Endothelial cell of umbilical vein (primary cell): ENCODE measurements at places on chromosomes 16 and 17. TPM values are rescaled to one million over a fixed set of nuclear protein-coding genes. Genes with fewer than 3 reads are reported as not detected.

DNA sequence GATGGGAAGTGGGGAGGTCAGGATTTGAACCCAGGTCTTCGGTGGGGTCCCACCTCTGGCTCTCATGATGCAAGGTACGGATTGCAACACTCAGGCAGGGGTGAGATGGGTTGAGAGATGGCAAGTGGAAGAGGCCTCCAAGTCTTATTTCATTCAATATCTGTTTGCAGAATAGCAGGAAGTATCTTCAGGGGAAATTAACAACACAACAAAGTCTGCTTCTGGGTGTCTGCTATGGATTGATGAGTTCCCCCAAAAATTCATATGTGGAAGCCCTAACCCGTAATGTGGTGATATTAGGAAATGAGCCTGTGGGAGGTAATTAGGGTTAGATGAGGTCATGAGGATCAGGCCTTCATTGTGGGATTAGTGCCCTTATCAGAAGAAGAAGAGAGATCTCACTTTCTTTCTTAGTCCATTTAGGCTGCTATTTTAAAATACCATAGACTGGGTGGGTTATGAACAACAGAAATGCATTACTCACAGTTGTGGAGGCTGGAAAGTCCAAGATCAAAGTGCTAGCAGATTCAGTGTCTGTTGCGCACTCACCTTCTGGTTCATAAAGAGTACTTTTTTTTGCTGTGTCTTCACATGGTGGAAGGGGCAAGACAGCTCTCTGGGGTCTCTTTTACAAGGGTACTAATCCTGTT lies 4.4 kb upstream of the CD300H start:
- DNase-seq, result no peak

TRIM16 gene
- 45.5 and 50.3 TPM in 2 replicates for total RNA-seq

- no peak for DNase-seq
Observed at GRCh38 chr17:47204722-47205418, 4.3 kb upstream of the MYL4 start.

TP53TG3C gene
- total RNA-seq, result not detected in 2 replicates

DNA sequence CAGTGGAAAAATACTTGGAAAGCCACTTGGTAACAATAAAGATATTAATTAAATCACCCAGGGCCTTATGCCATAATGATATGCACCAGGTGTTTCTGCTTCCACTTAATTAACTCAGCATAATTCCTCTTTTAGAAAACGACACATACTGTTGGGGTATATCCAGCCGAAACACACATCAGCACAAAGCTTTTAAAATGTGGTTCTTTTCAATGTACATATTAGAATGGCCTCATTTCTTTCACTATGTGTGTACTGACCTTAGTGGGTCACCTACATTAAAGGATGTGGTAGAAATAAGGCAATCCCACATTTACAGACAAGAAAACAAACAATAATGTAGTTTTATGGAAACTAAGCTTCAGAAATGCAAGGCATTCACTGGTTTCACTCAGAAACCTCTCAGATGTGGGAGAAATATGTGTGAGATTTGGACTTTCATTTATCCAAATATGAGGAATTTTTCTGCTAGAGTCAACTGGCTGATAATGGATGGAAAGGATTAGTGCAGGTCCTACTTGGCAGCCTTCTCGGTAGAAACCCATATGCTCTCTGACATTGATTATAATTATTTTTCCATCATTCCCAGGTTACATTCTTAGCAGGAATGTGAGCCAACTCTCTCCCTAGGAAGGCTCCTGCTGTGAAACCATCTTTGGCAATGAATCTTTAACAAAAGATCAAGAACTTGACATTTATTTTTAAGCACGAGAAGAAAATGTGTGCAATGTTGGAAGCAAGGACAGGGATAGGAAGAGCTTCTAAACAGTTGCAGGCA lies 66.7 kb upstream of the DHX40 start:
- DNase-seq, result no peak

- DNase-seq, result no peak
Observed at GRCh38 chr17:64500487-64500859, 3.6 kb upstream of the POLG2 start.

GRCh38 chr17:39598047-39598481 lies 9.7 kb downstream of the NEUROD2 start:
- no peak for DNase-seq

DNA sequence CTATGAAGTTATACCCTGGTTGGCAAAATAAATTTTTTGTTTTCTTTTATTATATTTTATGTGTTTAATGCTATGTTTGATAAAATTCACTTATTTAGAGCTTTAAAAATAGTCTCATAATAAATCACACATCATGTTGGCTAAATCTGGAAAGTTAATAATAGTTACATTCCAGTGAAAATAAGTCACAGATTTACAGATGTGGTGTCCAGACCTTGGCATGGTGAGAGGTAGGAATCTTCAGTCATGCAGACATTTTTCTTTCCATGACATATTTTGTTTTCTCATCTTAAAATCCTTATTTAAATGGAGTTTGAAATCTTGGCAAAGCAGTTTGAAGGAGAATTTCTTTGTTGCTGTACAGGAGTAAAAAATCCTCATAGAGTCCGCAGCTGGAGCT lies 48.1 kb upstream of the GOSR1 start:
- no peak for DNase-seq

GRCh38 chr16:69116906-69117305 lies 11.5 kb downstream of the HAS3 start:
- DNase-seq, result peak; percentile 73

GRCh38 chr17:40536295-40537171 lies 28.7 kb downstream of the CCR7 start:
- DNase-seq, result peak; percentile 91

DNA sequence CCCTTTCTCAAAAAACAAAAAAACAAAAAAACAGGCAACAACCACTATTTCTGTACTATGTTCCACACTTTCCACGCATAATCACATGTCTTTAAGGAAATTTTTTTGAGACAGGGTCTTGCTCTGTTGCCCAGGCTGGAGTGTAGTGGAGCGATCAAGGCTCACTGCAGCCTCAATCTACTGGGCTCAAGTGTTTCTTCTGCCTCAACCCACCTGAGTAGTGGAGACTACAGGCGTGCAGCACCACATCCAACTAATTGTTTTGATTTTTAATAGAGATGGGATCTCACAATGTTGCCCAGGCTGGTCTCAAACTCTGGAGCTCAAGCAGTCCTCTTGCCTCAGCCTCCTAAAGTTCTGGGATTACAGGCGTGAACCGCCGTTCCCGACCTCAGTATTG lies 52.6 kb upstream of the BPTF start:
- DNase-seq, result no peak

- no peak for DNase-seq
Observed at GRCh38 chr17:30964876-30965275, 6.0 kb upstream of the RNF135 start.

ACSM5 gene
- total RNA-seq, result not detected in 2 replicates

GRCh38 chr16:67397036-67397801 lies 3.9 kb upstream of the TPPP3 start:
- no peak for DNase-seq

- DNase-seq, result peak; percentile 24
Observed at GRCh38 chr16:54936979-54937670, 6.5 kb downstream of the IRX5 start.

CLEC18A gene
- total RNA-seq, result 0.46 and 0.51 TPM in 2 replicates

- no peak for DNase-seq
Observed at GRCh38 chr16:67017421-67017750, 11.6 kb upstream of the CBFB start.

DNA sequence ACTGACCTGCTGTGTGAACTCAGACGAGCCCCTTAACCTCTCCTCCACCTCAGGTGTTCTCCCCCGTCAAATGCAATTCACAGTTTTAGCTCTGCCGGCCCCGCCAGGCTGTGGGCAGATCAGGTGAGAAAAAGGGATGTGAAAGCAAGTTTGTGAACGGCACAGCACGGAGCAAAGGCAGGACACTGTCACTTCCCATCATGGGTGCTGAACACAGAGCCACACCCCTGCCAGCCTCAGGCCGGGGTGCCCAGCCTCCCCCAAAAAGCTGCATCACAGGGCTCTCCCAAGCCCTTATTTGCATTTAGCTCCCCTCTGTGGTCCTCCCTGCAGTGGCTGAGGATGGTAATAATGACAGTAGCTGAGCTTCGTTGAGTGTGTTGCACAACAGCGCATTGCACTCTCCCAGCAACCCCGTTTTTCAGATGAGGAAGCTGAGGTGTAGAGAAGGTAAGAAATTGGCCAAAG lies 88.8 kb upstream of the TNRC6C start:
- no peak for DNase-seq

AANAT gene
- not detected in 2 replicates for total RNA-seq

DNA sequence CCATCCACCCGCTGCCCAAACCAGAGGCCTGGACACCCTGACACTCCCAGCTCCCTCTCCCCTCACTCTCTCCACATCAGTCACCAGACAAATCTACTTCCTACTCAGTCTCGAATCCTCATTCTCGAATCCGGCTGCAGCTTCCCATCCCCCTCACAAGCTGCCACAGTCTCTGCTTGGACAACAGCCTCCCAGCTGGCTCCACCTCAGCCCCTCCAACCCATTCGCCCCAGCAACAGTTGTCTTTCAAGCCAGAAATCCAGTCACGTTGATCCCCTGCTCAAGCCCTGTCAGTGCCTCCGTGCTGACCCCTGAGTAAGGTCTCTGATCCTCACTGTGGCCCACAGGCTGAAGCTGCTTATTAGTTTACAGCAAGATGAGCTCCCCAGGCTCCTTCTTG lies 44.2 kb upstream of the MTSS2 start:
- no peak for DNase-seq

GAS2L2 gene
- not detected in 2 replicates for total RNA-seq

DNA sequence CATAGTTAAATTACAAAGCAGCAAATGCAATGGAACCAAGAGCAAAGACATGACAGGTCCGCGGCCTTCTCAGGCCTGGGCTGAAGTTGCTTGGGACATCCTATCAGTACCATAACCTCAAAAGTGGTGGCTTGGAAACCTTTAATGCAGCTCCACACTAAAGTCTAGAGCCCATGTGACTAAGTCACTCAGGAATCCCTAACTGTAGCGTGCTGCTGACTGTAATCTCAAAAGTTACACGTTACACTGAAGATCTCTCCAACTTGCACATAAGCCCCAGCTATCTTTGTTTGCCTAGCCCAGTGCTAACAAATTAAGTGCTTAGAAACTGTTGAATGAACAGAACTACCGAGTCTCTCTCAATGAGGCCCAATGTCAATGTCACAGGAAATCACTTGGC lies 27.8 kb downstream of the NUP88 start:
- no peak for DNase-seq

- no peak for DNase-seq
Observed at GRCh38 chr16:89545044-89545830, 15.2 kb upstream of the RPL13 start.

ZDHHC1 gene
- total RNA-seq, result 12.9 and 14.4 TPM in 2 replicates

CCL8 gene
- not detected in 2 replicates for total RNA-seq

ZKSCAN2 gene
- total RNA-seq, result 4.7 and 4.8 TPM in 2 replicates

GRCh38 chr17:62094175-62094574 lies 29.1 kb upstream of the MED13 start:
- no peak for DNase-seq

SAP30BP gene
- total RNA-seq, result 143 and 151 TPM in 2 replicates

- DNase-seq, result no peak
Observed at GRCh38 chr16:75002474-75002873, 3.6 kb downstream of the ZNRF1 start.

C16orf89 gene
- total RNA-seq, result not detected in 2 replicates

GRCh38 chr16:88610909-88611812 lies 27.2 kb upstream of the IL17C start:
- no peak for DNase-seq

GRCh38 chr17:49573510-49574322 lies 2.0 kb upstream of the NXPH3 start:
- DNase-seq, result no peak

- no peak for DNase-seq
Observed at GRCh38 chr16:47317465-47318240, 143.2 kb downstream of the ITFG1 start.

SLC47A1 gene
- total RNA-seq, result 0.90 and 3.3 TPM in 2 replicates

GRCh38 chr17:79797492-79798298 lies 818 bp upstream of the CBX8 start:
- DNase-seq, result no peak

DNA sequence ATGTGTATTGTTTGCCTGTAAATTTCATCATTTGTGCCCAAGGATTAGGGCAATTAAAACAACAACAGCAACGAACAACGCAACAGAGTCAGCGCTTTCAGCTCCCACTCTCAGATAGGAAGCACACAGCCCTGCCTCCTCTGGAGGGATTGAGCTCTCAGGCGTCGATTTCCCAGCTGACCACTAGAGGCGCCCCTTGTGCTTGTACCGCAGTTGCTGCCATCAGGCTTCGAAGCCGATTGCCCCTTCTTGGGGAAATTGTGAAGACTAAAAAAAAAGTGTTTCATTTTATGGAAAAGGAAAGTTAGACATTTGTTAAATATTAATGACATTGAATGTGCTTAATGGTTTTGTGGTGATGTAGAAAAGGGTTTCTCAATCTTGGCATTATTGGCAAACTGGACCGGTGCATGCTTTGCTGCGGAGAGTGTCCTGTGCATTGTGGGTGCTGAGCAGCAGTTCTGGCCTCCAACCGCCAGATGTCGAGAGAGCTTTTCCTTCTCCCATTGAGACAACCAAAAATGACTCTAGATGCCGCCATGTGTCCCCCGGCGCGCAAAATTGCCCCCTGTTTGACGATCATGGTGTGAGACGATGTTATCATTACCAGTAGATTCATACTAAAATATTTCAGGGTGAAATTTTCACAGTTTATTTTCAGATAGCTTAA lies 650.4 kb upstream of the RBFOX1 start:
- no peak for DNase-seq

- DNase-seq, result no peak
Observed at GRCh38 chr16:12917246-12917645, 15.8 kb downstream of the SHISA9 start.

DNA sequence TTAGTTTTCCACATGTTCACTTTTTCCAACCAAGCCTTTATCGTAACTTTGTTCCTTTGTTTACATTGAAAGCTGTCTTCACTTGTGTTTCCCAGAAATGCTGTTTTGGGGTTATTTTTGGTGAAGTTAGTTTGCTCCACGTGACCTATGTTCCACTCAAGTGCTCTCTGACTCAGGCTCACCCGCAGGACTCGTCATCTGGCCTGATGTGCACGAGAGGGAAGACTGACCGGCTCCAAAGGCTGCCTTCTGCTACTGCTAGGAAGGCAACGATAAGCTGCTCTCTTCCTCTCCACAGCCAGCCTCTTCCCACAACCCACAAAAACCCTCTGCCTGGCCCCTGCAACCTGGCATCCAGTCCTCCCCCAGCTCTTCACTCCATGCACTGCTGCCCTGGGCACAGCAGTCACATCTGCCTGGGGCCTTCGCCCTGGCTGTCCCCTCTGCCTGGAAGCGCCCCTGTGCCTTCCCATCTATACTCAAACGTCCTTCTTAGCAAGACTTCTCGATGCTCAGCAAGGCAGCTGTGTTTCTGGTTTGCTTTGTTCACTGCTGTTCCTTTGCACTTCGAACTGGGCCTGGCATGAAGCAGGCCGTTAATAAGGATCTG lies 28.0 kb downstream of the ZCCHC14 start:
- DNase-seq, result no peak

- no peak for DNase-seq
Observed at GRCh38 chr16:3738128-3738527, 20.8 kb upstream of the TRAP1 start.

C17orf50 gene
- total RNA-seq, result not detected in 2 replicates

DNA sequence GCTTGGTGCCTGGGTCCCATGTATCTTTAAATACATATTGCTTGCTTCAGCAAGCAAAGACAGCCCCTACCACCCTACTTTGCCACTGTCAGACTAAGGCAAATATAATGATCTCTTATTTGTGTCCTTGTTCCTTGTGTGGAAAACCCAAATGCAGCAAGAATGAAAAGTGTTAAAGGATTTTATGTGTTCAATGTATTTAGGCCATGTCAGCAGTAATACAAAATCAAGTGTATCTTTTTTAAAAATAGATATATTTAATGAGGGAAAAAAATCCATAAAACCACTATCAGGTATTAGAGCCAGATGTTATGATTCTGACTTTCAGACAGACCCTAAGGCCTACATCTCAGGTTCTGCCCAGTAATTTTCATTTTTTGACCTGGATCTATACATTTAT lies 374.5 kb downstream of the SEC14L1 start:
- no peak for DNase-seq
